ENCODE measurements at places on chromosomes 12 and 14.

- DNase-seq, result no peak
Observed at GRCh38 chr12:30531731-30532678, 163.7 kb downstream of the IPO8 start.

DNA sequence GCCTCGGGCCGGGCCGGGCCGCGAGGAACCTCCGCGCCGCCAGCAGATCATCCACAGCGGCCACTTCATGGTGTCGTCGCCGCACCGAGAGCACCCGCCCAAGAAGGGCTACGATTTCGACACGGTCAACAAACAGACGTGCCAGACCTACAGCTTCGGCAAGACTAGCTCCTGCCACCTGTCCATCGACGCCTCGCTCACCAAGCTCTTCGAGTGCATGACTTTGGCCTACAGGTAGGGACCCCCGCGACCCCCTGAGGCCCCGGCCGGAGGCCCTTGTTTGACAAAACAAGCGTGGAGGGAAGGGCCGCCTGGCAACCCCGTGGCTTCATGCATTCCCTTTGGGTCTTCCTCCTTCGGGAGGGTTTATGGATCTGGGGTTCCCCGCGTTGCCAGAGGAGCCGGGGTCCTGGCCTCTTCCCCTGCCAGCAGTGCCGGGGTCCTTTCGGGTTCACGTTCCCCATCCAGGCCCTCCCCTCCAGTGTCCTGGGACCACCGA lies 526 bp downstream of the MLXIP start:
- DNase-seq, result no peak

GRCh38 chr12:49705479-49706134 lies 1.6 kb downstream of the FMNL3 start:
- DNase-seq, result no peak

- DNase-seq, result no peak
Observed at GRCh38 chr12:24534622-24535021, 414.3 kb downstream of the BCAT1 start.

- DNase-seq, result no peak
Observed at GRCh38 chr12:31485571-31485970, 105.4 kb downstream of the DENND5B start.

DNA sequence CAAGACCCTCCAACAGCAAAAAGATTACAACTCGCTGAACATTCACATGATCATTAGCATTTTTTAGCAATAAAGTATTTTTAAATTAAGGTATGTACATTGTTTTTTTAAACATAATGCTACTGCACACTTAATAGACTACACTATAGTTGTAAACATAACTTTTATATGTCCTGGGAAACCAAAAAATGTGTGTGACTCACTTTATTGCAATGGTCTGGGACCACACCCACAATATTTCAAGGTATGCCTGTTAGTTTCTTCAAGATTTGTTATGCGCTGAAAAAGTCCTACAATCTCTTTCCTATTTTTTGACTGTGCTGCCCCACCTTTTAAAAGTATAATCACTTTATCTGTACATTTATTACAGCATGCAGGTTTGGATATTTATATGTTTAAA lies 30.4 kb upstream of the PCNX4 start:
- no peak for DNase-seq

DNA sequence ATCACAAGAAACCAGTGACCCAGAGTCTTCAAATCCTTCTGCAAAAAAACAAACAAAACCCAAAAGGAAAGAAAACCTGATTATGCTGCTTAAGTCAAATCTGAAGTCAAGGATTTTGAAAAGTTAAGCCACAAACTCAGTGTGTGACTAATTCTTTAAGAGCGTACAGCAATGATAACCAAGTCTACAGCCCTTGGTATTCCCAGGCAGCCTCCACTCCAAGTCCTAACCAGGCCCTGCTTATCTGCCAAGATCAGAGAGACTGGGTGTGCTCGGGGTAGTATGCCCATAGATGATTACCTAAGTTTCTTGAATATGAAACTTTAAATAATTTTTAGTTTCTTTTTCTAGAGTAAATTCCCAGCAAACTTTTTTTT lies 13.1 kb downstream of the PGAM5 start:
- DNase-seq, result no peak

DNA sequence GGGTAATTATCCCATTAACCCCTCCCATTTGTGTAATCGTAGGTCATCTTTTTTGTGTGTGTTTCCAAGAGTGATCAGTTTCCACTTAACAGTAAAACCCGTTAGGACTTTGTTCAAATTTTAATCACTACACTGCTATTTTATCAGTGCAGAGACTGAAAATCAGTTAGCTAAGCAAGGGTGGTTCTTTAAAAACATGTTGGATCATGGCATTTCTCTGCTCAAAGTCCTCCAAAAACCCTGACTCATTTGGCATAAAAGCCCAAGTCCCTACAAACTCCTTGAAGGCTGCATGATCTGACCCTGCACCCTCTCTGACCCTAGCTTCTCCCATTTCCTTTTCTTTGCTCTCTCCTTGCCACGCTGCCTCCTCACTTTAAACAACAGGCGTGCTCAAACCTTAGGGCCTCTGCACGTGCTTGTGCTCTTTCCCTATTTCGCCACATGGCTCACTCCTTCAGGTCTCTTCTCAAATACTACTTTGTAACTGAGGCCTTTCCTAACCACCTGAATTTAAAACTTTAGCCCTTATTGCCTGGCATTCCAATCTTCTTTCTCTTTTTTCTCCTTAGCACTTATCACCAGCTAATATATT lies 13.2 kb upstream of the OVCH1 start:
- DNase-seq, result no peak

GRCh38 chr14:22973217-22974032 lies 8.9 kb downstream of the AJUBA start:
- no peak for DNase-seq

DNA sequence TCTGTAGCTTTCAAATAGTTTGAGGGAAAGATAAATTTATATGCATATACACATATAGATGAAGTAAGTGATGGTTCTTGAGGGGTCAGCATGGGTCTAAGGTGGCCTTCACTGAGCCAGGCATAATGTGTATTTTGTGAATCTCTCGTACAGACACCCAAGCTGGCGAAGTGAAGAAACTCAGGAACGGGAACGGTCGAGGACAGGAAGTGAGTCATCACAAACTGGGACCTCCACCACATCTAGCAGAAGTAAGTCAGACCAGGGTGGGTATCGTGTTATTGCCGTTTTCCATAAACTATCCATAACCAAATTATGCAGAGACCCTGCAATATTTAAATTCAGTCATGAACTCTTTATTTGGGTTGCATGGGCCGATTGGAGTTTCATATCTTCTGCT lies 15.4 kb upstream of the TNS2 start:
- no peak for DNase-seq

DNA sequence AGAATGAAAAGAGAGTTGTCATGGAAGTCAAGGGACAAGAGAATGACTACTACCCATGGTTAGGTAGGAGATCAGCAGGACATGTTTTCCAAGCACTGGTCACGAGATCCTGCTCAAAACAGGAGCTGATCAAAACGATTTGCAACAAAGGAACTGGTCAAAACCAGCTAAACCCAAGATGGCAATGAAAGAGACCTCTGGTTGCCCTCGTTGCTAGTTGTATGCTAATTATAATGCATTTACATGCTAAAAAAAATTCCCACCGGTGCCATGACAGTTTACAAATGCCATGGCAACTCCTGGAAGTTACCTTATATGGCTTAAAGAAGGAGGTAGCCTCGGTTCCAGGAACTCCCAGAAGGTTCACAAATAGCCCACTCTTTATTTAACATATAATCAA lies 95.0 kb upstream of the OTX2 start:
- no peak for DNase-seq

GRCh38 chr14:86404425-86404824 lies 874.5 kb downstream of the FLRT2 start:
- no peak for DNase-seq
